Activated naive CD4-positive, alpha-beta T cell (primary cell): ENCODE measurements at places on chromosomes 1 and 21.

GRCh38 chr21:32584472-32584871 lies 851 bp downstream of the TCP10L start:
- DNase-seq = no peak

GRCh38 chr1:97571760-97572159 lies 349.1 kb downstream of the DPYD start:
- no peak for DNase-seq

DNA sequence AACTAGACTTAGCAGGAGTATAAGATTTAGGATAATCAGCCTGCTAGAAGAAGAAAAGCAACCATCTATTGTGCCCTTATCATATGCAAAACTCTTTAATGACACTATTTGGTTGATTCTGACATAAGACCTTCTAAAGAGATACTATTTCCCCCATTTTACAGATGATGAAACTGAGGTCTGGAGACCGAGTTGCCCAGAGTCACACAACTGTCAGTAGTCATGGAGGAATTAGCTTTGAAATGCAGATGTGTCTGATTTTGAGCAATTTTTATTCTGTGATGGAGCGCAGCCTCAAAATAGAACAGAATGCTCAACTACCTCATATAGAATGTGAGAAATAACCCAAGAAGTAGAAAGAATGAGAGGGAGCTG lies 69.0 kb downstream of the CD58 start:
- no peak for DNase-seq

DNA sequence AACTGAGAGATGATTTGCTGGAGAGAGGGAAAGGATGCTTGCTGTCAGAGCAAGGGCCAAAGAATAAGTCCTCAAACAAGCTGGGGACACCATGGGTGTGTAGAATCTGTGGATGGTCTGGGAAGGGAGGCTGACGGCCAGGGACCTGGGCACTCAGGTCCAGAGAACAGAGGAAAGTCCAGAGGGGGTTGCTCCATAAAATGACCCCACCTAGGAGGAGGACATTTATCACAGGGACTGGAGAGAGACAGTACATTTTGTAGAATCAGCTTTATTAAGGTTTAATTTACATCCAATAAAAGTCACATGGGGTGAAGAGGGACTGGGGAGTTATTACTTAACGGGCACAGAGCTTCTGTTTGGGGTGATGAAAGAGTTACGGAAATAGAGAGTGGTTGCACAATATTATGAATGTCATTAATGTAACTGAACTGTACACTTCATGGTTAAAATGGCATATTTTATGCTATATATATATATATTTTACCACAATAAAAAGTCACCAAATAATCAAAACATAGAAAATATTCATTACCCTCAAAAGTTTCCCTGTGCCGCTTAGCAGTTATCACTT lies 73.0 kb upstream of the ABCD3 start:
- DNase-seq = no peak

- DNase-seq = no peak
Measured at GRCh38 chr1:22120469-22120790, 22.5 kb downstream of the WNT4 start.

DNA sequence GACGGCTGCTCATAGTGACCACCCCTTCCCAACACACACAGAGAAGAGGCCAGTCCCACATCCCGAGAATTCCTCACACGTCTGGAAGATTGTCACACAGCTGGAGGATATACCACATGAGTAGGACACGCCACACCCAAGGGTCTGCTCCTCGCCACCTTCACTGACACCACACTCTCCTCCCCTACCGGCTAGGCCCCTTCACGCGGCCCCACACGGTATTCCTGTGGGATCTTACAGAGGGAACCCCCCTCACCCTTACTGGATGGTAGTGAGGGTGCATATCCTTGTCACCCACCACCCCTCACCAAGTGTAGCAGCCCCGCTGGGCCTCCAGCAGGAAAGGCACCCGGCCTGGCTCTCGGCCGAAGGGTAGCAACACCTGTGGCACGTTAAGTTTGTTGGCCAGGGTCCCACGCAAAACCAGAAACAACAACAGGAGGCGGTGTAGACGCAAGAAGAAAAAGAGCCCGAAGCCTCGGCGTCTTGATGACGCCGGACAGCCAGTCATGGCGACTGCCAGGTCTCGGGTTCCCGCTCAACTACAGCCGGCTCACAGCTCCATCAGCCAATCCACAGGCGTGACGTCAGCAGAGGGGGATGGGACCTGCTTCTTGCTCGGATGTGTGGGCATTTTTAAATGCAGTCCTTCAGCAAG lies at the start of gene NUP210L:
TSS of gene NUP210L (minus strand) at position 540 of the 658 bp plus-strand sequence.
- no peak for DNase-seq

- DNase-seq = no peak
Measured at GRCh38 chr21:45383111-45383614, 21.8 kb upstream of the COL18A1 start.

GRCh38 chr1:40317394-40318074 lies 448 bp upstream of the COL9A2 start:
- DNase-seq = no peak

DNA sequence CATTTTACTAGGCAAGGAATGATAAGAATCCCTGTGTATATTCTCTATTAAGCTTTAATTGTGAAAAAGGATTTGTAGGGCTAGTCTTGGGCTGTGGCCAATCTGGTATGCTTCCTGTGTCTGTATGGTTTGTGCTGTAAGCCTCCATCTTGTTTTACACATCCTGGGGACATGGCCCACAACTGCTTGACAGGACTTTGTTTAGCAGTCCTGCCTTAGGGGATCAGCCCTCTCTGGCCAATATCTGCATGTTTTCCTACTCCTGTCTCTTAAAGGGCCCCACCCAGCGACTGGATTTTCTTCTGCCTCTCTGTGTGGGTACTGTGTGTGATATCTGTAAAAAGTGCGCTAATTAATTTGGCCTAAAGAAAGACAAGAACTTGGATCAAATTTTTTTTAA lies 813.2 kb downstream of the PLA2G4A start:
- DNase-seq = no peak

DNA sequence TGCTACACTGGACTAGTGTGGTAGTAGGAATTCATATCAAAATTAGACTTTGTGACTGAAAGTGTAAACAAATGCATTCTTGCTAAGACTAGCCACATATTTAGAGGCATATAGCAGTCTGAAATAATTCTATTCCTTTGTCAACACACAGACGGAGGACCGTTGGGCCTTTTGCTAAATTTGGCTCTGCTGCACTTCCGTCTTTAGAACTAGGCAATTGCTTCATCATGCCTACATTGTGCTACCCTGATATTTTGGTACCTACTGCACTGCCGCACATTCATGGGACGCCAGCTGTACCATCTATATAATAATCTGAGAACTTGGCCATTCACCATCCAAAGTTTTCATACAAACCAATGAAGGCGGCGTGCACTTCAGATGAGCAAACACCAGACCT lies 346.8 kb downstream of the KIF26B start:
- DNase-seq = no peak

DNA sequence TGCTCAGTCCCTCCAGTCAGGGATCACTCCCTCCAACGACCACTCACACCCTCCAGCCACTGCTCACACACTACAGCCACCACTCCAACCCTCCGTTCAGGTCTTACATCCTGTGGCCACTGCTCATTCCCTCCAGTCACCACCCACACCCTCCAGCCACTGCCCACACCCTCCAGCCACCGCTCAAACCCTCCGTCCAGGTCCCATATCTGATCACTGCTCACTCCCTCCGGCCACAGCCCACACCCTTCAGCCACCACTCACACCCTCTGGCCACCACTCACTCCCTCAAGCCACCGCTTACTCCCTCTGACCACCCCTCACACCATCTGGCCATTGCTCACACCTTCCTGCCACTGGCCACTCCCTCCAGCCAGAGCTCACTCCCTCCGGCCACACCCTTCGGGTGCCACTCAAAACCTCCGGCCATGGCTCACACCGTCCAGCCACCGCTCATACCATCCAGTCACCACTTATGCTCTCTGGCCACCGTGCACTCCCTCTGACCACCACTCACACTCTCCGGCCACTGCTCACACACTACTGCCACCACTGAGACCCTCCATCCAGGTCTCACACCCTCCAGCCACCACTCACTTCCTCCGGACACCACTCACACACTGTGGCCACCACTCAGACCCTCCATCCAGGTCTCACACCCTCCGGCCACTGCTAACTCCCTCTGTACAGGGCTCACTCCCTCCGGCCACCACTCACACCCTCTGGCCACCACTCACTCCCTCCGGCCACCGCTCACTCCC lies 4.7 kb upstream of the TFF1 start:
- no peak for DNase-seq

DNA sequence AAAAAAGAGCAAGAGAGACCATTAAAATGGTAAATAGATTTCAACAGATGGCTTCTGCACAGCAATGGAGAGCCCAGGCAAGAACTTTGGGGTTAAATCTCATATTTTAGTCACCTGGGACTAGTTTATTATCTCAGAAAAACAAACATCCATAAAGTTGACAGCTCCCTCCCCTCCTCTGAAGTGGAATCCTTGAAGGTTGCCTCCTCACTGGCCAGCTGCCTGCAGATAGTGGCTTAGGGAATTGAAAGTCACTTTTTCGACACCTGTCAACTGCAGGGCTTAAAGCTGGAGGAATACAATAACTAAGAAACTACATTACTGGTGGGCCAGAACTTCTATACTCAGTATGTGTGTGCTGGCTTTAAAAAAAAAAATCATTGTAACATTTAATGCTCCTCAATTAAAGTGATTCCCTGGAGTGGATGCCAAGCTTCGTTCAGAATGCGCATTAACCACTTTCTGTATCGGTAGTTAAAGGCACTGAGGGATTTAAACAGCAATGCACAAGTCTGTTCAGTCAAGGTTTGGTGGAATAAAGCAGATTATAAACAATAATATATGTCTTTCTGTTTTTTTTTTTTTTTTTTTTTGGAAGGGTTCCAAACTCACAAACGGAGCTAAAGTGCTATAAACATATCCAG lies 52.5 kb downstream of the LHX4 start:
- DNase-seq = no peak

DNA sequence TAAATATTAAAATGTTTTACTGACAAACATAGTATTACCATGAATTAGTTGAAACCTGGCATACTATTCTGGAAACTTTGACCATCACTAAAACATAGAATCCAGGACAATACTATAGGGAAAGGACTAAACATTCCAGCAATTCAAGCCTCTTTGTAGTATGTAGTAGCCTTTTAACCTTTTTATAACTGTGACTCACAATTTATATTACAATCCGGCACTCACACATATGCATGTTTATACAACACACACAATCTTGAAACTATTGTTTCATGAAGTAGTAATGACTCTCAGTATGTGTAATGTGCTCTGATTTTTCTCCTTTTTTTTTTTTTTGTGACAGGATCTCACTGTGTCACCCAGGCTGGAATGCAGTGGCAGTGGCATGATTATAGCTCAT lies 64.3 kb downstream of the ANKRD13C start:
- DNase-seq = no peak

DNA sequence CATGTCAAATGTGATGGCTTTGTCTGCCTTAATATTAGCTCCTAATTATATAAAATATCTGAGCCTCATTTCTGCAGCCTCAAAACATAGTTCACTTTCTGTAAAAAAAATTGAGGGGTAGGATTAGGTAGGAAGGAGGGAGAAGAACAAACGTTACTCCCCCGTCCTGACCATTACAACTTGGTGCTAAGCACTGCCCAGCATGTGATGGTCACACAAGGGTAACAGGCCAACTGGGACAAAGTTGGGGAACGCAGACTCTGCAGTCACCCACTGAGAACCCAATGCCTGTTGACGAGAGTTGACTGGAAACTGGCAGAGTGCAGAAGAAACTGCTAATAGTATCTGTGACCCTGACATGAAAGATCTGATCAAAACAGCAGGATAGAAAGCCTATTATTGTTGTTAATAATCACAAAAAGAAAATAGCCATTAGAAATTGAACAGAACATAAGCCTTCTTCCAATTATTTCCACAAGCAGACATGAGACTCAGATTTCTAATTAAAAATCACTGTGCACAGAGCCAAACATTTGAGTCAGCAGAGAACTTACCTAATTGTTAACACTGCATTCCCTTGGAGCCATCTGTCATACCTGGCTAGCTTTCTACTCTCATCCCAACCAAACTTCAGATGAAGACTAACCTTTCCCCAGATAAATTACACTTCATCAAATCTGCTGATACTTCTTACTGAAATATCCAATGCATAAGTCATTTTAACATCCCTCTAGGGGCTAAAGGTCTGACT lies 5.5 kb downstream of the SORT1 start:
- no peak for DNase-seq

GRCh38 chr1:42970143-42970542 lies 11.5 kb upstream of the SLC2A1 start:
- no peak for DNase-seq

DNA sequence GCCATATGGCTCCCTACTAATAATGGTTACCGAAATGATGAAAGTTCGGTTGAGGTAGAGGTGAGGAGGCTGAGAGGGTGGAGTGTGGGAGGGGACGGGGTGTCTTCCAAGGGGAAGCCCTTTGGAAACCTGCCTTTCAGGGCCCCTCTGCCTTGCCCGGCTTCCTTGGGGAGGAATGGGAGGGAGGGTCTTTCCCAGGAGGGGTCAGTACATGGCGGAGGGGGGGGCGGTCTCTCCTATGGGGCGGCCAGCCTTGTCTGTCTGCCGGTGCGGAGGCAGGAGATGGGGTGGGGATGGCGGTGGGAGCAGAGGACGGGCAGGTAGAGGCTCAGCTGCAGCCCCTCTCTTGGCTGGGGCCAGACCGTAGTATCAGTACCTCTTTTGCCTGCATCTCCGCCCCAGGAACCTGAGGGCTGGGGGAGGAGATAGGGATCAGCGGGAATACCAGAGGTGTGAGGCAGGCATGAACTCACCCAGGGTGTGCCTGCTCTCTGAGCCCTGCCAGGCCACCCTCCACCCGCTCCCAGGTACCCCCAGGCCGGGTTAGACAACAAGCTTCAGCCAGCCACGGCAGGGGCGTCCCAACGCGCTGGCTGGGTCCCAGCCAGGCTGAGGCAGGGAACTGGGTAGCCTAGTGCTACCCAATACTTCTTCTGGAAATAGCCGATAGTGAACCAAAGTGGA lies 79.4 kb upstream of the POU3F1 start:
- no peak for DNase-seq

DNA sequence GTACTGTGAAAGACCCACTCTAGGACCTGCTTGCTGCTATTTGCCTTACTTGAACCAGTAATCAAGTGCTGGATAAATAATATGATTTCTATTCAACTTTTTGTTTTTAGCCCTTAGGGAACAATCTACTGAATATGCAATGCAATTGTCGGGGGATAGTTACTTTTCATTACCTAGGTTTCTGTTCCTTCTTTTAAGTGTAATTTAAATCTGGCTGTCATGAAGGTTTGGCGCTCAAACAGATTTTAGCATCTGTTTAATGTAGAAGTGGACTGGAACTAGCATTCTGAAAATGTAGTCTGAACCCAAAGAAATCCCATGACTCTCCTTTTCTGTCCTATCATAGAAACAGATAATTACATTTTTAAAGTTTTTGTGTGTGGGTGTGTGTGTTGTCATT lies 4.8 kb downstream of the MGST3 start:
- no peak for DNase-seq

DNA sequence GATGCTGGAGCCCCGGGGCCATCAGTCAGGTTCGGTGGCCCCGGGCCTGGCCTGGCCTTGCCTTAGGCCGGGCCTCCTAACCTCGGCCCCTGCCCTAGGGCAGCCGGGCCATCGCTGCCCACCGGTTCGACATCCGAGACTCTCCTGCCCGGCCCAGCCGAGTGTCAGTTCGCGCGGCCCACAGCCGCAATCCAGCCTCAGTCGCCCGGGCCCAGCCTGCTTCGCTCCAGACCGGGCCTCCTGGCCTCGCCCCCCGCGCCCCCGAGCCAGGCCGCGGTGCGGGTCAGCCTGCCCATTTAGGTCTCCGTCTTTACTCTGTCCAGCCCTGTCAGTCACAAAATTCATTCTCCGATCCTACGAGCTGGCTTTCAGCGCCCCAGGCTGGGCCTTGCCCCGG lies 777 bp downstream of the LRRC41 start:
- DNase-seq = no peak

- no peak for DNase-seq
Measured at GRCh38 chr1:43644558-43644957, 5.4 kb upstream of the KDM4A start.
